ENCODE measurements at places on chromosomes 3 and 15.

GRCh38 chr15:92968926-92969651 is 69.0 kb downstream of the CHD2 start:
- DNase-seq = no peak

DNA sequence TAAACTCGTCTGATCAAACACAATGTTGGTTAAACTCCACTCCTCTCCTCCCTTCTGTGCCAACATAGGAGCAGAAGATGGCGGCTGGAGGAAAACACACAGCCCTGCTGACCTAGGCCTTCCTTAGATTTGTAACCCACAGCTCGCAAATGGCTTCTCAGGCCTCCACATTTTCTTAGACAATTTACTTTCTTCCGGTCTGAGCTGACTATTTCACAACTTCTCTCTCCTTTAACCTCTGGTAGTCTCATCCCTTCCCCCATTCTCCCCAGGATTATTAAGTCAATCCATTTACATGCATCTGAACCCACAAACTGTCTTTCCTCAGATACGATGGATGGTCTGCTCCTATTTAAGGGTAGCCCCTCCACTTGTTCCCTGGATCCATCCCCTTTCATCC is 25.7 kb upstream of the ULK4 start:
- DNase-seq = no peak

GRCh38 chr3:175606650-175607318 is 747.6 kb downstream of the NAALADL2 start:
- no peak for DNase-seq

GRCh38 chr15:51313074-51313393 is 25.4 kb downstream of the CYP19A1 start:
- DNase-seq = no peak

DNA sequence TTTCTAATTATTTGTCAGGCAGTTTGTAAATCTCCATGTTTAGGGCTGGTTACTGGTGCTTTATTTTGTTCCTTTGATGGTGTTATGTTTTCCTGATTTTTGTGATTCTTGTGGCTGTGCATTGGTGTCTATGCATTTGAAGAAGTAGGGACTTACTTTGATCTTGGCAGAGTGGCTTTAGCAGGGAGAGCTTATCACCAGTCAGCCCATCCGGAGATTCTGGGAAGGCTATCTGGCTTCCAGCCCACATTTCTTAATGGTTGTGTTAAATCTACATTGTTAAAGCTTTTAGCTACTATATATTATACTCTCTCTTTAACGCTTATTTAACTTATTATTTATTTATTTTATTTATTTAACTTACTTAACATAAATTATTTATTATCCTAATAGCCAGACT is 35.1 kb downstream of the FBXL2 start:
- DNase-seq = no peak

GRCh38 chr3:133047980-133048379 is 9.8 kb downstream of the TMEM108 start:
- no peak for DNase-seq

DNA sequence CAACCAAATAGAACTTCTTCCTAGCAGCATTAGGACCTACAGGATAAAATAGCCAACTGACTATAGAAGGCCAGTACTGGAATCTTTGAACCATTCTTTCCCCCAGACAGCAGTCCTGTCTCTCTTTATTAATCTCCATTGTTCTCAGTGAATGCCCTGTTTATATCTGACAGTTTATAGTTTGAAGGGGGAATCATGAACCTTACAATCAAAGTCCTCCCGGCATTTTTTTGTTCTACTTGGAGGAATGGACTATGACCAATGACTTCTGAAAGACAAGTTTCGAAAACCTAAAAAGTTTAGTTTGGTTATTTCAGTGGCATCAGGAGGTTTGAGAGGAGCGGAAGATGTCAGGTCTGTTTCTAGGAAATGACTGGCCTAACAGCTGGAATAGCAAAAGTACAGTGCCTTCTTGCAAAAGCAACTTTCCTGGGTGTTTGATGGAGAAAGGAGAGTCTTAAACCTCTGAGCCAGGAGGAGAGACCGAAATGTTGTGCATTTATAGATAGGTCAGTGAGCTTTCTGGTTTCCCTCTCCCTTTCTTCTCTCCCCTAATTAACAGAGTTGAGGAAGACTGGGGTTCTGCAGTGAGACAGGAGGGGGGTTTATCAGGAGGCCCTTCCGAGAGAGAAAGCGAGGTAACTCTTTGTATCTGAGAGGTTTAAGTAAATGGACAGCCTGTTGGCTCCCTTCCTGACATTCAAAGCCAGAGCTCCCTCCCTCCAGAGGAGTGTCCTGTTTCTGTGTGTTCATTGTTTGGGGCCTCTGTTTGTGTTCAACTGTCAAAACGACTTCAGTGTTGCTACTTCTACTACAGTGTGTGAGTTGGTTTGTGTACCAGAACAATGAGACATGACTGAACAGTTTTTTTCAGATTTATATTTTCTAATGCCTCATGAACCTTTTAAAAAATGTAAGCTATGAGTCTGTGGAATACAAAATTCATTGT is 383.0 kb upstream of the RARB start:
- no peak for DNase-seq

DNA sequence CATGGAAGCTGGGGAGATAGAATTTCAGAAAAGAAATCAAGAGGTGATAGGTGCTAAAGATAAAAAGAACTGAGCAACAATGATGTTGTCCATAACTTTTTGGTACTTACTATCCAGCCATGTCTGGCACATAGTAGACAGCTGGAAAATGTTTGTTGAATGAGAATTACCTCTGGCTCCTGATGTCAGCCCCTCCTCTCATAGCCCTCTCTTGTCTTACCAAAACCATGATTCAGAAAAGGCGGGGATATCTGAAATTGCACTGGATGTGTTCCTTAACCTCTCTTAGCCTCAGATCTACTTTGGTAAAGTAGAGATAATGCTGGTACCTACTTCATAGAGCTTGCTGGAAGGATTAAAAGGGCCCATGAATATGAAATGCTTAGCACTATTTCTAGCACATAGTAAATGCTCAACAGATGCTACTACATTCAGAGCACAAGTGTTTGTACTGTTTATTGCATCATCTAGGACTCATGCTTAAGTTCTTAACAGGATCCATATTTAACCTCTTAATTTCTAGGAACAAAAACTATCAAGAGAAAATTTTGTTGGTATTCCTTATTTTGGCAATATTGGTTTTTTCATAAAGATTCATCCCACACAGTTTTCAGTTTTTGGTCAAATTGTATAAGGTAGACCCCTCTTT is 780.9 kb upstream of the LMCD1 start:
- no peak for DNase-seq

- DNase-seq = no peak
Measured at GRCh38 chr3:73618461-73618860, 6.3 kb downstream of the PDZRN3 start.

- DNase-seq = no peak
Measured at GRCh38 chr3:194671511-194671899, 486 bp downstream of the LSG1 start.

Measured in stimulated activated CD8-positive, alpha-beta memory T cell treated with anti-CD3 and anti-CD28 coated beads, Interleukin-7, amount 100 ng/mL, for 24 hours (primary cell).